ENCODE measurements at places on chromosomes 16 and 17. TPM values are rescaled to one million over a fixed set of nuclear protein-coding genes. Genes with fewer than 3 reads are reported as not detected.

TERB1 gene
- not detected for total RNA-seq

GPR142 gene
- total RNA-seq = not detected

TMEM114 gene
- not detected for total RNA-seq

TVP23A gene
- 12.2 TPM for total RNA-seq

NACA2 gene
- not detected for total RNA-seq

IGFBP4 gene
- 14.5 TPM for total RNA-seq

UBALD1 gene
- total RNA-seq = 3.6 TPM

SLC13A2 gene
- total RNA-seq = not detected

ZFHX3 gene
- total RNA-seq = 4.7 TPM

TPSG1 gene
- total RNA-seq = not detected

TMEM92 gene
- total RNA-seq = not detected

UNC45B gene
- total RNA-seq = not detected

CPSF4L gene
- total RNA-seq = not detected

TEKT5 gene
- not detected for total RNA-seq

CD300LB gene
- total RNA-seq = not detected

GFAP gene
- 318 TPM for total RNA-seq

KRT25 gene
- not detected for total RNA-seq

PKD1 gene
- total RNA-seq = 120 TPM

ASPHD1 gene
- total RNA-seq = 5.0 TPM

KRT9 gene
- total RNA-seq = not detected

CMTM2 gene
- total RNA-seq = not detected

HIC1 gene
- 9.1 TPM for total RNA-seq

RABEP2 gene
- total RNA-seq = 7.3 TPM

KIF2B gene
- total RNA-seq = not detected

PPY gene
- total RNA-seq = not detected

TBC1D26 gene
- total RNA-seq = 0.54 TPM

KCTD19 gene
- total RNA-seq = 2.2 TPM

DLX4 gene
- not detected for total RNA-seq

TIMP2 gene
- total RNA-seq = 36.2 TPM

PLLP gene
- total RNA-seq = 2.2 TPM

CALCOCO2 gene
- 23.8 TPM for total RNA-seq

SMPD3 gene
- total RNA-seq = 40.6 TPM

WIPI1 gene
- 18.8 TPM for total RNA-seq

KRTAP4-1 gene
- total RNA-seq = not detected

HSD11B2 gene
- total RNA-seq = 11.4 TPM

XAF1 gene
- 8.1 TPM for total RNA-seq

KRT33A gene
- not detected for total RNA-seq

KRT39 gene
- total RNA-seq = not detected
